Suprapubic skin (tissue), 4 donors: ENCODE measurements at places on chromosomes 16 and 17. TPM values are rescaled to one million over a fixed set of nuclear protein-coding genes. Genes with fewer than 3 reads are reported as not detected.

Gene TMIGD1
- total RNA-seq, result 0.45 TPM

Gene CDH1
- total RNA-seq, result 242 TPM

Gene NTN3
- total RNA-seq, result not detected

Gene SLC6A2
- 24.8 TPM for total RNA-seq

Gene NACA2
- not detected for total RNA-seq

Gene C1QTNF8
- total RNA-seq, result not detected

Gene IGFBP4
- 71.6 TPM for total RNA-seq

DNA sequence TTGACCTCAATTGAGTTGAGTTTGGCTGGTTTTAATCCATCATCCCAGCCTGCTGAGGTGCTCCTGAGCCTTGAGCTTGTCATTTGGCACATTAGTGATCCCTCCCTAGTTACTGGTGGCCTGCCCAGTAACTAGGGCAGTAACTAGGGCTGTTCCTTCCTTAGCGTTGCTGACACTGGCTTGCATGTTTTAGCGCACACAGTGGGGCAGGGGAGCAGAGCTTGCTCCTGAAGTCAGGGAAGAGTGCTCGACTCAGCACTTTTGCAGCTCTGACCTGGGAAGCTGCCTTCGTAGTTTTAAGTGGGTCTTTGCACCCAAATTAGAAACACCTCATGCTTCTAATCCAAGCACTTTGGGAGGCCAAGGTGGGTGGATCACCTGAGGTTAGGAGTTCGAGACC, 15.7 kb downstream of the CCDC42 start:
- DNase-seq, result peak; percentile 40
- H3K4me1 ChIP-seq, result peaks cover 9% of the 10 kb centered on the region
- H3K27ac ChIP-seq, result no peak overlapping the region
- no peaks in the 10 kb centered on the region for H3K27me3 ChIP-seq

DNA sequence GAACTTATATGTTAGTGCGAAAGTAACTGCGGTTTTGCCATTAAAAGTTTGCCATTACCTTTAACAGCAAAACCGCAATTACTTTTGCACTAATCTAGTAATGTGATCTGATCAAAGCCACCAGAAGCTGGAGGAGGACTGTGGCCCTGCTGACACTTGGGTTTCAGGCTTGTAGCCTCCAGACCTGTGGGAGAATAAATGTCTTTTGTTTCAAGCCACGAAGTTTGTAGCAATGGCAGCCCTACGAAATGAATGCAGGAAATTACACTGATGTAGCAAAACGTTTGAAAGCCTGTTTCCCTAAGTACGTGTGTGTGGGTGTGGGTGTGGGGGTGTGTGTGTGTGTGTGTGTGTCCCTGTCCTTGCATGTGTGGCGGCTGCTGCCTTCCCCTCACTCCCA, 66.6 kb downstream of the WSB1 start:
- no peaks in the 10 kb centered on the region for H3K36me3 ChIP-seq
- H3K27ac ChIP-seq, result no peak overlapping the region
- H3K4me3 ChIP-seq, result no peak overlapping the region

- no peak for DNase-seq
- H3K27me3 ChIP-seq, result no peaks in the 10 kb centered on the region
- peaks cover 37% of the 10 kb centered on the region for H3K36me3 ChIP-seq
- no peak overlapping the region for H3K27ac ChIP-seq
- peaks cover 52% of the 10 kb centered on the region for H3K4me1 ChIP-seq
Measured at GRCh38 chr17:43175213-43176118, 4.5 kb downstream of the NBR1 start.

DNA sequence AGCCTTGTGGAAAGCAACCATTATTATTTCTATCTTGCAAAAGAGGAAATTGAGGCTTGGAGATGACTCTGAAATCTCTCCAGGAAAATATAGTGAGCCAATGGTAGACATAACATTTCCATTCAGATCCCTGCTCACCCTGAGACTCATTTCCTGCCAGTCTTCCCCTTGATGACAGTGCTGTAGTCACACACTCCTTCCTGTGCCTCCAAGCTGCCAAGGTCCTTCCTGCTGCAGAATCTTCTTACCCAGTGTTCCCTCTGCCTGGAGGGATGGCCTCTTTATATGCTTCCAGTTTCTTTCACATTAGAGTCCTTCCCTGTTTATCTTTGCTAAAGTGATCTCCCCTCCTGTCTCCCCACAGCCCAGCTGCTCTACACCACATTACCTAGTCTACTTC, 648.1 kb downstream of the TOX3 start:
- H3K36me3 ChIP-seq, result no peaks in the 10 kb centered on the region
- no peak overlapping the region for H3K4me3 ChIP-seq
- no peaks in the 10 kb centered on the region for H3K4me1 ChIP-seq
- H3K27ac ChIP-seq, result no peak overlapping the region

DNA sequence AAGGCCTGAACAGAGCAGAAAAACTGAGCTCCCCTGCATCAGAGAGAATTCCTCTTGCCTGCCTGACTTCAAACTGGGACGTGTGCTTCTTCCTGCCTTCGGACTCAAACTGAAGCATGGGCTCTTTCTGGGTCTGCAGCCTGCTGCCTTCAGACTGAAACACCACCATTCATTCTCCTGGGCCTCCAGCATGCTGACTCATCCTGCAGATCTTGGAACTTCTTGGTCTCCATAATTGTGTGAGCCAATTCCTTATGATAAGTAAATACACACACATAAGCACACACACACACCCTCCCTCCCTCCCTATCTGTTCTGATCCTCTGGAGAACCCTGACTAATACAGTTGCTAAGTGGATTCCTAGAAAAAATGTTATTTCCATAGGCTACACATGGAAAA, 874.3 kb upstream of the EEF2KMT start:
- no peaks in the 10 kb centered on the region for H3K36me3 ChIP-seq
- no peaks in the 10 kb centered on the region for H3K4me1 ChIP-seq
- no peak overlapping the region for H3K27ac ChIP-seq
- no peaks in the 10 kb centered on the region for H3K27me3 ChIP-seq
- DNase-seq, result no peak
- H3K4me3 ChIP-seq, result no peak overlapping the region

DNA sequence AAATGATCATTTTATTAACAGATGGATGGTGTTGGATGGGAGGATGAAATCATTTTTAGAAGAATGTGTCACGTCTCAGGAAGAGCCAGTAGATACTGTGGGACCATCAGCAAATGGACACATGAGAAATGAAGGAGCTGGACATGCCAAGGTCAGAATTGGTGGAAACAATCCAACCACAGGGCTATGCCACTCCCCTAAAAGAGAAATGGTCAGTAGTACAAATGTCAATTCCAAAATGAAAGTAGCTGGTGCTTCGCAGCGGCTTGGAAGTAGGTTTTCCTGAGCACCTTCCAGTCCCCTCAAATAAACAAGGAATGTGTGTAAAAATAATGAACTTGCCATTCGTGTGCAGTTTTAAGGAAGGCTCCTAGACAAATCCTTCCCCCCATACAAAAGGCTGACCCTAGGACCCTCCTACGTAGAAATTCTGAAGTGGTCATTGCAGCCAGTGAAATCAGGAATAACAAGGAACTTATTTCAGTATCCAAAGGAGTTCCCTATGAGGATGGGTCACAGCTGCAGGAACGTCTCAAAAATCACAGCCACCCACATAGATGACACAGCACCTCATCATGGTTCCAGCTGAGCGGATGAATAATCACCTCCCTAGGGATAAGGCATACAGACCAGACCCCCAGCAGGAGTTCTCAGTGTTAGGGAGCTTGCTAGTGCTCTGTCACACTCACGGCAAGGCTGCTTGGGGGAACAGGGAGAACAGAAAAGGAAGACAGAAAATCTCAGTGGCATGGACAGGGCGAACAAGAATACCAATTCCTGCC, 239.2 kb downstream of the HS3ST3A1 start:
- no peaks in the 10 kb centered on the region for H3K27me3 ChIP-seq
- no peaks in the 10 kb centered on the region for H3K4me1 ChIP-seq
- H3K27ac ChIP-seq, result no peak overlapping the region
- DNase-seq, result no peak

DNA sequence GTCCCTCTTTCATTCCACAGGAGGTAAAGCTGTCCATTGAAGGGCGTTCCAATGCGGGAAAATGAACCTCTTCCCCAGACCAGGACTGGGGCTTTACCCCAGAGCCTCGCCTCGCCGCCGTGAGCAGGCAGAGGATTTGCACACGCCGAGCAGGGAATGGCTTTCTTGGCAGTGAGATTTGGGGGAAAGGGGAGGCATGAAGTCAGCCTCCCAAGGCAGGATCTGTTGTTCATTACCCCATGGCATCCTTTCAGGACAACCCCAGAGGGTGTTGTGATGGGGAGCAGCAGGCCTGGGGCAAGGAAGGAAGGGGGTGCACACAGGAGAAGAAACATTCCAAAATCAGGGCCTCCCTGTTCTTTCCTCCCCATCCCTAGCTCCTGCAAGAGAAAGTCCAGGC, 6.0 kb downstream of the ATXN1L start:
- no peak for DNase-seq
- H3K36me3 ChIP-seq, result peaks cover 60% of the 10 kb centered on the region
- no peak overlapping the region for H3K4me3 ChIP-seq
- H3K27me3 ChIP-seq, result no peaks in the 10 kb centered on the region
- peaks cover 31% of the 10 kb centered on the region for H3K4me1 ChIP-seq

DNA sequence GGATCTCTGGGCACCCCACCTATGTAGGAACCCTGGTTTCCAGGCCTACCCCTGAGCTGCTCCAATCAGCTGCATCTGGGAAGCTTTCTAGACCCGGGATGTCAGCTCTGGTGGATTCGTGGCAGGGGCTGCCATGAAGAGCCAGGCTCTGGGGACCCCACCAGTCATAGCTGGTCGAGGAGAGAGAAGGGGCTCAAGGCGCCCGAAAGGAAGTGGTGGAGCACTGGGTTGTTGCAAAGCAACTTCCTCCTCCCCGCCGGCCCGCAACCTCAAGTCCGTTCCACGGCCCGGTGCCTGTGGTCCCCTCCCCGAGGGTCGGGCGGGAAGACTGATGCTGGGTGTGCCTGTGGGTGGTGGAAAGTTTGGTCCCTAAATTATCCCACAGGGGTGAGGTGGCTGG, 10.2 kb downstream of the TBKBP1 start:
- H3K27me3 ChIP-seq, result no peaks in the 10 kb centered on the region
- no peak overlapping the region for H3K4me3 ChIP-seq
- H3K36me3 ChIP-seq, result peaks cover 18% of the 10 kb centered on the region
- no peak for DNase-seq
- no peak overlapping the region for H3K27ac ChIP-seq
- peaks cover 17% of the 10 kb centered on the region for H3K4me1 ChIP-seq

- peaks cover 35% of the 10 kb centered on the region for H3K36me3 ChIP-seq
- peaks cover 28% of the 10 kb centered on the region for H3K4me1 ChIP-seq
- no peak for DNase-seq
- H3K4me3 ChIP-seq, result no peak overlapping the region
- no peak overlapping the region for H3K27ac ChIP-seq
Measured at GRCh38 chr16:75644240-75645012, 3.0 kb downstream of the KARS1 start.

GRCh38 chr16:21186326-21186691, 25.1 kb downstream of the ZP2 start:
- H3K27ac ChIP-seq, result no peak overlapping the region
- no peaks in the 10 kb centered on the region for H3K27me3 ChIP-seq
- peaks cover 7% of the 10 kb centered on the region for H3K4me1 ChIP-seq

DNA sequence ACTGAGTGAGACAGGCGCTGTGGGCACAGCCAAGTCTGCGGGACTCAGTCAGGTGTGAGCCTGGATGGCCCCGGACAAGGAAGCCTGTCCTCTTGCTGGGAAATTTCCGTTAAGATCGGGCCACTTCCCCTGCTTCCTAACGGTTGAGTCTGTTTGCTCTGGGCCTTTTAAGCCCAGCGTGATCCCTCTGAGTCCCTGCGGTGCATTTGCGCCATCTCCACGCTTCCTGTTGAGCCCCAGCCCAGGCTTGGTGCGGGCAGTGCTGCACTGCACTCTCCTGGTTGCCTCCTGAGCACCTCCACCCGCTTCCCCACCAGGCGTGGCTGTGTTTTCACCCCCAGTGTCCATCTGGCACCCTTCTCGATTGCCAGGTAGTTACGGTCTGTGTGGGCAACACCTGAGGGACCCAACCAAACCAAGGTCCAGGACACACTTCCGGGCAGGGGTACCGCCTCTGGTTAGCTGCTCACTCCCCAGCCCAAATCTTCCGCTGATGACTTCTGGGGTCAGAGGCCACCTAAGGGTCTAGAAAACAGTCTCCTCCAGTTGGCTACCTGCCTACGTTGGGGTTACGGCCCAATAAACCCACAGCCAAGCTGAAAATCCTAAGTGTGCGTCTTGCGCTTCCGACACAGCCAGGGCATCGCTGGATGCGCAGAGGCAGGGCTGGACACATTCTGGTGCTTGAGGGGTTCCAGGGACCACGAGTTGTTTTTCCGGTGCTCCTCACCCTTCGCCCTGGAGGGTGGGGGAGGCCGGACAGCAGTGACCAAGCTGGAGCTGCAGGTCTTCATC, 1.4 kb upstream of the SLC25A10 start:
- peak overlapping the region; percentile 95 for H3K4me3 ChIP-seq
- H3K4me1 ChIP-seq, result peaks cover 47% of the 10 kb centered on the region
- no peaks in the 10 kb centered on the region for H3K27me3 ChIP-seq
- peak overlapping the region; percentile 85 for H3K27ac ChIP-seq
- no peak for DNase-seq

- H3K4me1 ChIP-seq, result peaks cover 2% of the 10 kb centered on the region
- H3K4me3 ChIP-seq, result no peak overlapping the region
- no peaks in the 10 kb centered on the region for H3K27me3 ChIP-seq
- DNase-seq, result no peak
- no peaks in the 10 kb centered on the region for H3K36me3 ChIP-seq
Measured at GRCh38 chr17:66448026-66448639, 145.7 kb downstream of the PRKCA start.

GRCh38 chr16:27452569-27453493, 50.9 kb downstream of the IL21R start:
- H3K4me3 ChIP-seq, result no peak overlapping the region
- no peak for DNase-seq
- H3K4me1 ChIP-seq, result peaks cover 14% of the 10 kb centered on the region
- no peaks in the 10 kb centered on the region for H3K36me3 ChIP-seq

- no peaks in the 10 kb centered on the region for H3K36me3 ChIP-seq
- H3K27me3 ChIP-seq, result no peaks in the 10 kb centered on the region
- no peak overlapping the region for H3K4me3 ChIP-seq
Measured at GRCh38 chr17:27242951-27243350, 51.0 kb upstream of the WSB1 start.
